ENCODE measurements at places on chromosomes 5 and 9.

- no peak for DNase-seq
- no peak overlapping the region for H3K27ac ChIP-seq
- no peaks in the 10 kb centered on the region for H3K4me1 ChIP-seq
- no peaks in the 10 kb centered on the region for H3K27me3 ChIP-seq
- H3K36me3 ChIP-seq: no peaks in the 10 kb centered on the region
Measured at GRCh38 chr9:16744394-16744793, 126.1 kb downstream of the BNC2 start.

GRCh38 chr5:59842999-59843398 lies 50.5 kb downstream of the PDE4D start:
- no peak overlapping the region for H3K27ac ChIP-seq
- no peak overlapping the region for H3K4me3 ChIP-seq

GRCh38 chr9:98806394-98807035 lies 955 bp upstream of the GALNT12 start:
- H3K4me1 ChIP-seq: peaks cover 12% of the 10 kb centered on the region
- no peak overlapping the region for H3K27ac ChIP-seq
- H3K4me3 ChIP-seq: peak overlapping the region; percentile 86
- DNase-seq: no peak

- H3K27ac ChIP-seq: peak overlapping the region; percentile 97
- peaks cover 4% of the 10 kb centered on the region for H3K36me3 ChIP-seq
- H3K4me3 ChIP-seq: peak overlapping the region; percentile 81
- H3K4me1 ChIP-seq: peaks cover 89% of the 10 kb centered on the region
- H3K27me3 ChIP-seq: no peaks in the 10 kb centered on the region
Measured at GRCh38 chr5:56158331-56158960, 74.7 kb downstream of the ANKRD55 start.

DNA sequence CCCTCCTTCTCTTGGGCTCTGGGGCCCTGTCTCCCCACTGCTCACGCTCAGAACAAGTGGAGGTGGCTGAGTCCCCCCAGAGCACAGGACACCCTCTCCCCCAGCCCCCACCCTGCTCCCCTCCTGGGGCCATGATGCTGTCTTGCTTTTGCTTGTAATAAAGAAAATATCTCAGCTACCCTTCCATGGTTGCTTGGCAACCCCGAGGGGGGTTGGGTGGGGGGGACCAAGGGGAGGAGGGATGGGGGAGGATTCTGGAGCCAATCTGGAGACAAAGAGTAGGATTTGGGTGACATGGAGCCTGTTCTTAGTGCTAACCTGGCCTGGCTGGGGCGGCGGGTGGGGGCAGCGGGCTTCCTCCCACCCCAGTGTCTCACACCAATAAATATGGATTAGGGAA lies 16.1 kb upstream of the CERCAM start:
- H3K4me3 ChIP-seq: no peak overlapping the region
- no peaks in the 10 kb centered on the region for H3K4me1 ChIP-seq
- H3K27ac ChIP-seq: no peak overlapping the region
- no peak for DNase-seq

DNA sequence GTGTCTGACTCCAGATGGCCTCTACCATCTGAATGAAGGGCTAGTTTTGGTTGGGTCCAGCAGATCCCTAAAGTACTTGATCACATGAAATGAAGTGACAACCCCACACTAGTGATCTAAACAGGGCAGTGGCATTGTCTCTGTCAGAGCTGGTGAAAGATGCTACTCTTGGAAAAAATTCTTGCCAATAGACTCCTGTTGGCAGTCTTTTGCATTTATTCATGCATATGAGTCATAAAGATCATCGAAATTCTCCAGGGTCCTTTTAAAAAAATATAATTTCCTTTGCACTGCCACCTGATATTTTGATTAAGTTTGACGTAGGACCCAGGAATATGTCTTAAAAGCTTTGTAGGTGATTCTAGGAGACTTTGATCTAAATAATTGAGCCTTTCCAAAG lies 135.1 kb upstream of the ELL2 start:
- H3K4me1 ChIP-seq: no peaks in the 10 kb centered on the region
- H3K27ac ChIP-seq: no peak overlapping the region
- no peaks in the 10 kb centered on the region for H3K36me3 ChIP-seq
- H3K4me3 ChIP-seq: no peak overlapping the region
- DNase-seq: no peak
- H3K27me3 ChIP-seq: no peaks in the 10 kb centered on the region

DNA sequence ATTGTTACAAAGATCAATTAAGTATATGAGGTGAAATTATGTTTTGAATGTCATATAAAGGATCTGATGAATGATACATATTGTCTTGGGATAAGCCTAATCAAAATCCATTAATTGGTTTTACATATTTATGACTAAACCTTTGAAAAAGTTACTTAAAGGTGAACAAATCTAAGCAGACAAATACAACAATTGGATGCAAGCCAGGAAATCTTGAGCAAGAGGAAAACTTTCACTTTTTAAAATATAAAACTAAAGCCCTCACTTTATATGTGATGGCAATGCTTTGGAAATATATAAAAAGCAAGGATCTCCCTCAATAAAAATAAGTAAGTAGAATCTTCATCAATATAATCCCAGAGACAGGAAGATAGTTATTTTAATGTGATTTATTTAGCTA lies 80.1 kb downstream of the EDIL3 start:
- no peaks in the 10 kb centered on the region for H3K36me3 ChIP-seq
- H3K4me3 ChIP-seq: no peak overlapping the region
- H3K27me3 ChIP-seq: no peaks in the 10 kb centered on the region
- no peaks in the 10 kb centered on the region for H3K4me1 ChIP-seq
- DNase-seq: no peak

- no peaks in the 10 kb centered on the region for H3K36me3 ChIP-seq
- H3K4me1 ChIP-seq: no peaks in the 10 kb centered on the region
- no peak overlapping the region for H3K4me3 ChIP-seq
- H3K27ac ChIP-seq: no peak overlapping the region
Measured at GRCh38 chr5:37071901-37072581, 177.1 kb downstream of the CPLANE1 start.

DNA sequence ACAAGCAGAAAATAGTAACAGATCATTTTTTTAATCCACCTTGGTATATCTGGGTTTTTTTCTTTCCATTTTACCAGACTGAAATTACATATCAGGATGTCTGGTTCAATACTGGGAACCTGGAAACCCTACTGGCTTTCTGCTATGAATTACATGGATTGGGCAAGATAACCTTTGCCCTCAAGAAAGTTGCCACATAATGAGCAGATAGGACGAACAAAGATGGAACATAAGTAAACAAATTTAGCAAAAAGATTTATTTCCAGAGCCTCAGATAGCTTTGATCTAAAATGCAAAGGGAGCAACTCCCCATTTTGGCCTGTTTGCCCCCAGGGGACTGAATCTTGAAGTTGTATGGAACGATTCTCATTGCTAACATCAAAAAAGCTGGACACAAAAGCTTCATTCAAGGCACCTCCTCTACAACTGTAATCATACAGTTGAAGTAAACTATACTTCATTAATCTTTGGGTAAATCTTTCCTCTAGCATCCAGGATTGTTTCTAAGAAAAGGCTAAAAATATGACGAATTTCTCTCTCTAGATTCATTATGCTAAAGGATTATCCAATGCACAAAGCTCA lies 131.6 kb upstream of the PTGER4 start:
- H3K36me3 ChIP-seq: no peaks in the 10 kb centered on the region
- no peaks in the 10 kb centered on the region for H3K4me1 ChIP-seq
- H3K27me3 ChIP-seq: no peaks in the 10 kb centered on the region
- DNase-seq: no peak
- H3K4me3 ChIP-seq: no peak overlapping the region
- no peak overlapping the region for H3K27ac ChIP-seq

DNA sequence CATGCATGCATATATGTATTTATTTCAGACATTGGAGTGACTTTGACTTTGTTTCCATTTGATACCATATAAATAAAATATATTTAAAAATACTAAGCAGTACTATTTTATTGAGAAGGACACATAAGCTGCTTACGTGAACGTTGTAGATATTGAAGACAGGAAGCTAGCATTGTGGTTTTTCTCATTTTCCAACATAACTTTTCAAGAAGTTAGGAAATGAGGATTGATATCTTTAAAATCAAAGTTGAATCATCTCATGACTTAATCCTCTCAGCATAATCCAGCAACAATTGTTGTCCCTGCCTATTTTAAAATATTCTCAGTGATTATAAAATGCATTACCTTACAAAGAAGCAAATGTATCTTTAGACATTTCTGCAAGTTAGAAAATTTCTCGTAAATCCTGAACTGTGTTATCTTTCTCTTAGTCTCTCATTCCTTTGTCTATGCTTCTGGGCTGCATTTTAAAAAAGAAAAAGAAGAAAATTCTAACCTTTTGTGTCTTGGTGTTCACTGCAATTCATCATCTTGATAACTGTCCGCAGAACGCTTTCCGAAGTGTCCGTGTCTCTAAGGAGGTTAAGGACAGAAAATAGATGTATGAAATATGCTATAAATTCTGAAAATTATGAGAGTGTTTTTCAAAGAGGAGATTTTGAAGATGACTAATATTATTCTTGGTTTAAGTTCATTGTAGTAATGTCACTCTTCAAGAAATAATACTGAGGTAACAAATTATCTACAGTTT lies 1089.9 kb upstream of the CDH6 start:
- H3K36me3 ChIP-seq: no peaks in the 10 kb centered on the region
- H3K27me3 ChIP-seq: no peaks in the 10 kb centered on the region
- no peak overlapping the region for H3K4me3 ChIP-seq
- no peak for DNase-seq
- H3K4me1 ChIP-seq: no peaks in the 10 kb centered on the region
- no peak overlapping the region for H3K27ac ChIP-seq

DNA sequence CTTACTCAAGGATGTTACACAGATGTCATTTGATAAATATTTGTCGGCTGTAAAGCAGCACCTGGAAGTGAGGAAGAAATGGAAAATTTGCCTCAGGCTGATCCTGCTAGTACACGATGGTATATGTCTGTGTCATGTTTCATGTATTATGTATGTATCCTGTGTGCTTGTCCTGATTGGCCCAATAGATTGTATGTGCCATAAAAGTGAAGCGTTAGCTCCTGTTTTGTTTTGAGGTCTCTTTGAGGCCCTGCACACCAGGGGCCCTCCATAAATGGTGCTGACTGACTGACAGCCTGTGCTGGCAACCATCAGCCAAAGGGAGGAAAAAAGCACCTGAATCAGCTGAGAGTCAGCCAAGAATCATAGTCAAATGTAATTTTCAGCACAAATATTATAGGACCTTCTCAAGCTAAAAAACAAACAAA lies 11.8 kb upstream of the LNPEP start:
- H3K27me3 ChIP-seq: no peaks in the 10 kb centered on the region
- H3K4me3 ChIP-seq: no peak overlapping the region
- H3K36me3 ChIP-seq: peaks cover 27% of the 10 kb centered on the region
- peaks cover 41% of the 10 kb centered on the region for H3K4me1 ChIP-seq
- no peak for DNase-seq

GRCh38 chr9:7192266-7192665 lies 434.5 kb downstream of the KDM4C start:
- H3K4me3 ChIP-seq: no peak overlapping the region
- H3K27ac ChIP-seq: no peak overlapping the region
- H3K4me1 ChIP-seq: peaks cover 6% of the 10 kb centered on the region

- H3K36me3 ChIP-seq: no peaks in the 10 kb centered on the region
- H3K4me1 ChIP-seq: no peaks in the 10 kb centered on the region
- no peak for DNase-seq
- no peak overlapping the region for H3K4me3 ChIP-seq
- H3K27me3 ChIP-seq: no peaks in the 10 kb centered on the region
- no peak overlapping the region for H3K27ac ChIP-seq
Measured at GRCh38 chr9:134287591-134288491, 38.4 kb upstream of the RXRA start.

DNA sequence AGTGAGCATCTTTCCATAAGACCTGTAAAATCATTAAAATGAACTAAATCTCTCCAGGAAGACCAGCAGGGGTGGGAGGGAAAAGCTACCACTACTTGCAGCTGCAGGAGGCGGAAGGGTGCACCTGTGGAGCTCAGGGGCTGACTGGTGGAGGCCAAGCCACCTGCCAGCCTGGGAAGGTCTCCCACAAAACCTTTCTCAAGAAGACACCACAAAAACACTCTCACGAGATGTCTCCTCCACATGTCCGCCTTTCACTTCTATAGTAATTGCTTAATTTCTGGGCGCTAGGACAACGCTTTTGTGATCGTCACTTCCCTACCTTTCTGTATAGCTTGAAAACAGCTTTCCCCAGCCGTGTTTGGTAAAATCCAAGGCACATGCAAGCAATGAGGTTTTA lies 114.4 kb downstream of the ROR2 start:
- DNase-seq: no peak
- H3K4me3 ChIP-seq: no peak overlapping the region
- no peaks in the 10 kb centered on the region for H3K36me3 ChIP-seq
- no peaks in the 10 kb centered on the region for H3K4me1 ChIP-seq

- peaks cover 34% of the 10 kb centered on the region for H3K36me3 ChIP-seq
- no peak for DNase-seq
- H3K27me3 ChIP-seq: no peaks in the 10 kb centered on the region
- H3K4me3 ChIP-seq: no peak overlapping the region
Measured at GRCh38 chr9:136925414-136926153, 19.0 kb downstream of the FBXW5 start.

- no peak overlapping the region for H3K27ac ChIP-seq
- H3K27me3 ChIP-seq: no peaks in the 10 kb centered on the region
- H3K4me1 ChIP-seq: no peaks in the 10 kb centered on the region
- DNase-seq: no peak
- no peaks in the 10 kb centered on the region for H3K36me3 ChIP-seq
Measured at GRCh38 chr5:1838013-1838412, 36.8 kb downstream of the NDUFS6 start.

- peaks cover 4% of the 10 kb centered on the region for H3K27me3 ChIP-seq
- no peaks in the 10 kb centered on the region for H3K4me1 ChIP-seq
- H3K36me3 ChIP-seq: peaks cover 1% of the 10 kb centered on the region
- no peak overlapping the region for H3K4me3 ChIP-seq
- H3K27ac ChIP-seq: no peak overlapping the region
- no peak for DNase-seq
Measured at GRCh38 chr9:94076557-94076956, 7.7 kb upstream of the PTPDC1 start.

DNA sequence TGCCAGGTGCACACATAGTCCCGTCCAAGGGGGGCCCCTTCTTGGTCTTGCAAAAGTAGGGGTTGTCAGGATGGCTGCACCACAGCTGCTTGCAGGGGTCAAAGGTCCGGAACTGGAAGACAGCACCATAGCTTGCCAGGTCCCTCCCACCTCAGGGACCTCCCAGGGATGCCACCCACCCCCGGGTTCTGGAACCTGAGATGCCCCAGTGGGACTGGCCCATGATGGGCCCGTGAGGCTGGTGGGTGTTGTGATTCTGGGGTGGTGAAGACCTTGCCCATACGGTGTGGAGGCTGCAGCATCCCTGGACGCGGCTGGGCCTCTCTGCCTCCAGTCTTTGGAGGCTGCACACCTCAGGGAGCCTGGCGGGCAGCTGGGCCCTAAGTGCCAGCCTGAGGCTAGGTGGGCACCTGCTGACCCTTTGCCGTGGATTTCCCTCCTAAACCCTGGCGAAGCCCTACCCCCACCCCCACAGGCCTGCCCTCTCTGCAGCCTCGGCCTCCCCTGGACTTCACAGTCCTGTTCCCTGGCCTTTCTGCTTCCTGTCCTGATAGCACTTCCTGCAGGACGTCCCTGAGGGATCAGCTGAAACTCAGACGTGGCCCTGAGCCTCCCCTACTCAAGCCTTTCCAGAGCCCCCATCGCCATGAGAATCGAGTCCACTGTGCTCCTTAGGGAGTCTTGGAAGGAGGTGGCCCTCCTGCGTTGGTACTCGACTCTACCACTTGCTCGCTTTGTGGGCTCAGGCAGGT lies 92.1 kb downstream of the ZNF354C start:
- H3K4me1 ChIP-seq: no peaks in the 10 kb centered on the region
- no peak for DNase-seq
- no peaks in the 10 kb centered on the region for H3K36me3 ChIP-seq
- no peaks in the 10 kb centered on the region for H3K27me3 ChIP-seq
- H3K27ac ChIP-seq: no peak overlapping the region

Data from activated T-helper 1 cell treated with anti-CD3 and anti-CD28 coated beads, Interleukin-12 subunit alpha, Interleukin-12 subunit beta, Interleukin-2, Interleukin-4 antibody, amounts not matched to agents 30 ng/mL and 10 ng/mL and 1 ng/mL, durations not matched to agents 14 hours and 24 hours and 36 hours (primary cell).